ENCODE measurements at places on chromosomes 6 and 20.

GRCh38 chr6:3026791-3027626 is 27.3 kb downstream of the NQO2 start:
- peak; percentile 71 for DNase-seq

- no peak for DNase-seq
These were observed 13.1 kb downstream of the STMN3 start for GRCh38 chr20:63640086-63640485.

DNA sequence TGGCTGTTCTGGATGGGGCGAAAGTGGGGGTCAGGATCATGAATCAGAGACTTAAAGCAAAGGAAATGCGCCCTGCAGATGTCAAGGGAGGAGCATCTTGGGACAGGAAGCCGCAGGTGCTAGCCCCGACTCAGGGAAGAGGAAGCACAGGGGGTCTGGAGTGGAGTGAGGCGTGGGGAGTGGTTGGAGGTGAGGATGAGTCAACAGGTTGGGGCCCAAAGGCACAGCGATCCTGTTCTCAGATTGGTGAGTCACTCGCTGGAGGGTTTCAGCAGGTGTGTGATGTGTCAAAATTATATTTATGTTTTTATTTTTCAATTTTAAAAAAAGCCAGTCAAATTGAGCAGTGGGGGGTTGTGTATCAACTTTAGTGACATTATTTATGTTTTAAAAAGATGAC is 19.0 kb downstream of the PACSIN1 start:
- DNase-seq = peak; percentile 50

- DNase-seq = no peak
These were observed 18.8 kb downstream of the ARHGAP40 start for GRCh38 chr20:38620441-38620840.

DNA sequence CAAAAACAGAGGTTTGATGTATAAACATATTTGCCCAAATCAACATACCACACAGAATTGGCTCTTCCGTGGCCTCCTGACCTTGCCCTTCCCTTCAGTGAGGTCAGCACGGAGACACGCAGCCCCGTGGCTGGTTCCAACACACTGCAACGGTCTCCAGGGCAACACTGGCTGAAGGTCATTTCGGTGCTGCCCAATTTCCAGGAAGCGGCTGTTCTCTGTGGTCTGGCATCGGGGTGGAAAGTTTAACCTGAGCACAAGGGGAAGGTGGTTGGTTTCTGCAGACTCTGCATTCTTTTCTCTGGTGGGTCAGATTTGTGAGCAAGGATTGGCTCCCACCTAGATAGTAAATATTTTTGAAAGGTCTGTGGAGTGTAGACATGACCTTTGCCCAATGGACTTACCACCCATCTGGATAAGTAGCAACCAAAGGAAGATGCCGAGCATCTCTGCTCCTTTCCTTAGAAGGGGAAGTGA is 177.6 kb upstream of the PHACTR1 start:
- DNase-seq = no peak

Measured in GM12891 (cell line).